ENCODE measurements at places on chromosomes 7 and 10.

- DNase-seq = no peak
Measured at GRCh38 chr7:18338910-18339523, 156.5 kb upstream of the HDAC9 start.

GRCh38 chr10:29517352-29517923 is 117.3 kb downstream of the SVIL start:
- peak; percentile 34 for DNase-seq

DNA sequence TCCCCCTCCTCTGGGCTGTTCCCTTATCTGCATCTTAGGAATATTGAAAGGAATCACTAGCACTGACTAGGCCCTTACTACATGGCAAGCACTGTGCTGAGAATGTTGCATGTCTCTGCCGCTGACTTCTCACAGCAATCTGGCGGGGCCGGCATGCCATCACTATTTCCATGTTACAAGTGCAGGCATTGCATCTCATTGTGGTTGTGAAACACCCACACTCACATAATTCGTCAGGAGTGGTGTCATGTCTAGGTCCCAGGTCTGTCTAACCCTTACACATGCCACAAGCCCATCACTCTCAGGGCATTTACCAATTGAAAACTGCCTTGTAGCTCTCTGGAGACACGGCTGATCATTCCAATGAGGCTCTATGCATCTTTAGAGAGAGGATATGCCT is 8.5 kb upstream of the IL2RA start:
- no peak for DNase-seq

DNA sequence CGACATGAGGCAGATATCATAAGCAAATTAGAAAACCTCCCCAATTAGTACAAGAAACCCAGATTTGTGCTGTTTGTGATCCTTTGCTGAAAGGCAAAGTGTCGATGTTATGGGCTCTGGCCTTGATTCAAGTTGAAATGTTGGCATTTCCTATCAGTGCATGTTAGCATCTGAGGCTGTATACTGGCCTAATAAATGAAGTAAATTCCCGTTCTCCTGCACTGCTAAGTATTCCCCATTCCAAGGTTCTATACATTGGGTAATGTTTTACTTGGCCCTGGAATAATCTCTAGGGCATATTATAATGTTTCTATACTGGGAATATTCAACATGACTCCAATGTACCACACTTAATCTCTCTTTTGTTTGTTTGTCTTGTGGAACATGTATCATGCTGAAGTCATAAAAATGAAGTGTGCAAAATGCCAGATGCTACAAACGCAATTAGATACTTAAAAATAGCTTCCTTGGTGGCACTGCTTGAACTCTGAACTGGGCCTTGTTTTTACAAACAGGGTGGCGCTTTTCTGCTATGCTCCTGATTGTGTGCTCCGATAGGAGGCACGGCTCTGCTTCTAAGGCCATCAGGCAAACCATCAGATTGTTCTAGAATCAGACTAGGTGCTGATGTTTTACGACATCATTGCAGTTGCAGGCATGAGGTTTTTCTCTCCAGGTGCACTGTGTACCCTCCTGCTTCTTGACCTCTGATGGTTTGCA is 156.7 kb upstream of the TCF7L2 start:
- DNase-seq = peak; percentile 38

DNA sequence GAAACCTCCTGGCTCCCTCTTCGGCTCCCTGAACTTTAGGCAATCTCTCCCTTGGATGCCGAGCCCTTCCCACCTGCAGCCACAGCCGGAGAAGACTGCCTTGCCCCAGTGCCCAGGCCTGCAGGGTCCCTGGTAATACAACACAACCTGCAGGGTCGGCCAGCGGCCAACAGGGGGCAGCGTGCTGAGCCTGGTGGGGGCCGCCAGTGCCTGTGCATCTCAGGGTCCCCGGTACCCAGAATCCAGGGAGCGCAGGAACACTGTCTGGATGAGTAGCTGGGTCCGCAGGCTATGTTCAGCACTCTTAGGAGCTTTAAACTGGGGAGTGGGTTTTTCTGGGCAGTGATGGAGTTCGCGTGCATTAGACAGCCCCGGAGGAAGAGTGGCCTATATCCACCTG is 17.5 kb upstream of the C10orf71 start:
- no peak for DNase-seq

GRCh38 chr10:29243750-29244149 is 45.1 kb upstream of the LYZL1 start:
- DNase-seq = peak; percentile 41

DNA sequence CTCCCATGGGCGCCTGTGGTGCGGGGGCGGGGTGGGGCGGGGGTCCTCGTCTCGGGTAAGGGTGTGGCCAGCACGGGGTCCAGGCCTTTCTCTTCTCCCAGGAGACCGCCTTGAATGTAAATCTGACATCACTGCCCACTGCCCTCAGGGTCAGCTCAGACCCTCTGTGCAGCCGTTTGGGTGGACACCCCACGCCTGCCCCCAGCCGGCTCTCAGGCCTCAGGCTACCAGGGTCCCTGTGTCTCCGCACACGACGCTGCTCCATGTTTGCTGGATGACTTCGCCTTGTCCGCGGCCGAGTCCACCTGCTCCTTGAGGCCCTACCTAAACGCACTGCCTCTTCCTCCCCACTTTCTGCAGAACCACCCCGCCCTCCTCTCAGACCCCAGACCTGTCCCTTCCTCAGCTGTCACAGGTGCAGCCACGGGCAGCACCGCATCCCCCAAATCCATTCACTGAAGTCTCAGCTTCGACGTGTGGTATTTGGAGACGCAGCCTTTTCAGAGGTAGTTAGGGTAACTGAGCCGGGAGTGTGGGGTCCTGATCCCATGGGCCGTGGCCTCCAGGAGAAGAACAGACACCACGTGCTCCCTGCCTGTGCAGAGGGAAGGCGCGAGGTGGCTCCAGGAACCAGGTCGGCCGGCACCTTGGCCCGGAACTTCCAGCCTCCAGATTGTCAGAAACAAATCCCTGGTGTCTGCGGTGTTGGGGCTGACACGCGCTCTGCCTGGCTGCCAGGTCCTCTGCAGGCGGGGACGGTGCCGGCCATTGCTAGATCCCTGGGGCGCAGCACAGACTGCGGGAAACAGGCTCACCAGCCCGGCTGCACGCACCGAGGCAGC is 97.4 kb upstream of the DIP2C start:
- DNase-seq = no peak

- no peak for DNase-seq
Measured at GRCh38 chr10:98458809-98459784, 12.4 kb upstream of the HPS1 start.

GRCh38 chr10:132095403-132096113 is 29.8 kb downstream of the JAKMIP3 start:
- DNase-seq = no peak

GRCh38 chr7:100128637-100128963 is 1.8 kb downstream of the MBLAC1 start:
- DNase-seq = no peak

DNA sequence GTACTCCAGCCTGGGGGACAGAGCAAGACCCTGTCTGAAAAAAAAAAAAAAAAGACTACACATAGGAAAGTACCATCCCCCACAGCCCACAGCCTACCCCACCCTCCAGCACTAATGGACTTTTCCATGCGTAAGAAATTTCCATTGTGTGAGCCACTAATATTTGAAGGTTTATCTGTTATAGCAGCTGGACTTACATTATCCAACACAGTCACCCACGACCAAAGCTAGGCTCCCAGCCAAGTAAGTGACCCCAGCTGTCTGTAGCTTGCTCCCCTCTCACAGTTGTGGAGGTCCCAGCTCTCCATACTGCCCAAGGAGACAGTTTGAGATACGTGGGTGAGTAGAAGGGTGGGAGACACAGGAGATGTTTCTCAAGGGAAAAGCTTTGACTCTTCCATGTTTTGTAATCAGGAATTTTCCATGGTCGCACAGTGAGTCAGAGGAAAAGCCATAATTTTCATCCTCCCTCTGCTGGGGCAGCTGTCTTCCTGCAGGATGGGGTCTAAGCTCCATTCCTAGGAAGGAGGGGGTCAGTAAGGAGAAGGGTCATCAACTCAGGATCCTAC is 57.4 kb downstream of the CAV1 start:
- peak; percentile 41 for DNase-seq

DNA sequence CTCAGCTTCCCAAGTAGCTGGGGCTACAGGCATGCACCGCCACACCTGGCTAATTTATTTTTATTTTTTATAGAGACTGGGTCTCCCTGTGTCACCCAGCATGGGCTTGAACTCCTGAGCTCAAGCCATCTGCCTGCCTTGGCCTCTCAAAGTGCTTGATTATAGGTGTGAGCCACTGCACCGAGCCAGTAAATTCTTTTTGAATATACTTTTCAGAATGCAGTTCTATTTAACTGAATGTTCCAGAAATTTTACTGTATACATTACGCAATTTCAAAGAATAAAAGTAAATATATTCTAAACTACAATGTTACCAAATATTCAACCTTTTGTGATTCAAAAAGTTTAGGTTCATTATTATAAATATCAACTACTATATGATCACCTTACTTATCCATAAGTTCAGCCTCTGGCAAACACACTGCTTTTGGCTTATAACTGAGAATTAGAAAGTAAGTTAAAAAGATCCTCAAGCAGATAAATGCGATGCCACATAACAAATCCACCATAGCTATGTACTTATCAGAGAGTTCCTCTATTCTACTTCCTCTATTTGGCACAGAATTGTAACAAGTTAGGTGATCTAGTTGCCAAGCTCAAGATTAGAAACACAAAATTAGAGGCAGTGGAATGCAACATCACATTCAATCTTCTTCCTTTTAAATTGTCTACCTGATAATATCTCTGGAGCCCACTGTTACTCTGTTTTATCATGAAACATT is 118.2 kb downstream of the ANK3 start:
- no peak for DNase-seq

- DNase-seq = no peak
Measured at GRCh38 chr7:150801946-150802771, 1.6 kb downstream of the TMEM176A start.

DNA sequence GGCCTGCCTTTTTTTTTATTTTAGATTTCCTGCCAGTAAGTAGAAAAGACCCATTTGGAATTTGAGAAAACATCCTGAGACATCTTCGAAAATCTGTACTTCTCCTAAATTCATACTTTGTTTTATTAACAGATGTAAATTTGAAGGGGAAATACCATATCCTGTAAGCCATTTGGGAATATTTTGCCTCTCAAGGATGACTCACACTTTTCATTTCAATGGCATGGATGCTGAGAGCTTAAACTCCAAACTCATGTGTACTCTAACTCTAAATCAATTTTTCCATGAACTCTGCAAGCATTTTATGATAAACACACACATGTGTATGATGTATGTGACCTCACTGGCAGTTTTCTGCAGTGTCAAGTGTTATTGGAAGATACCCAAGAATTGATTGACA is 89.0 kb downstream of the SEMA3A start:
- no peak for DNase-seq

- DNase-seq = no peak
Measured at GRCh38 chr7:82268632-82269031, 174.9 kb downstream of the CACNA2D1 start.

DNA sequence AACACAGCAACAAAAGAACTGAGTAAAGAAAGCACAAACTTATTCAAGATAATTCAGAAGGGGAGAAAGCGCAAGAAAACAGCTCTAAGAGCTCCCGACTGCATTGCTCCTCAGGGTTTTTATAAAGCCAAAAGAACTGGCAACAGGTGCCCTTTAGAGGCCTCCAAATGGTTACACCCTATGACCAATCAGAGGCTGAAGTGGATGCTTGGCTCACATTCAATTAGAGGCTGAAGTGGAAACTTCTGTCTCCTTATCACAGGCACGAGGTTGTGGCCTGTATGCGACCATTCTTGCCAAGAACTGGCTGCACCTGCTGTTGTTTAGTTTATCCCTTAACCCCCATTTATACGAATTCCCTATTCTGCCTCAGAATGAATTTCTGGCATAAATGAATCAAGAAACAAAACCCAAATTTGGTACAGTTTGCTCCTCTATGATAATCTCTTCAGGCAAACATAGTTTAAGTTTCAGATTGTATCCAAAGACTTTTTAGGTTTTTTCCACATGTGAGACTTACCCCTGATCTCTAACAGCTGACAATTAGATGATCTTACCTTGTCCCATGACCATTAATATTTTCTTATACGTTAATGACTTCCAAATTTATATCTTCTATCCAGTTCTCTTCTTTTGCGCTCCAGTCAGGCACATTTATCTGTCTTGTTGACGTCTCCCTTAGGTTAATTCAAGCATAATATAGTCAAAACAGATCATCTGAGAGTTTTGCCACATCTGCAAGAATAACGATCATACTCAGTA is 504.8 kb downstream of the NXPH1 start:
- DNase-seq = no peak
